ENCODE measurements at places on chromosomes 6 and 20. TPM values are rescaled to one million over a fixed set of nuclear protein-coding genes. Genes with fewer than 3 reads are reported as not detected.

Gene IL17F
- total RNA-seq: not detected

Gene SLA2
- total RNA-seq: 8.7 TPM

Gene FKBP1C
- total RNA-seq: 0.37 TPM

Gene NKAIN2
- total RNA-seq: 9.6 TPM

Gene FLRT3
- total RNA-seq: not detected

Gene KCNB1
- 3.5 TPM for total RNA-seq

Gene RNF217
- 32.7 TPM for total RNA-seq

Gene APCDD1L
- total RNA-seq: 2.0 TPM

Gene CNR1
- 12.8 TPM for total RNA-seq

Gene CBFA2T2
- 11.1 TPM for total RNA-seq

Gene ZC2HC1B
- 0.92 TPM for total RNA-seq

Gene PSORS1C2
- 0.73 TPM for total RNA-seq

Gene TCF15
- total RNA-seq: 0.43 TPM

Gene MARCKS
- 85.5 TPM for total RNA-seq

Gene L3MBTL3
- total RNA-seq: 51.9 TPM

Gene PTGIS
- 84.8 TPM for total RNA-seq

Gene ADGRB3
- total RNA-seq: 0.45 TPM

Gene BPI
- total RNA-seq: 4.8 TPM

Gene OR2J2
- not detected for total RNA-seq

Gene SOBP
- 5.2 TPM for total RNA-seq

Gene TMEM217
- total RNA-seq: not detected

Gene PRPH2
- total RNA-seq: 0.43 TPM

Gene BNIP5
- total RNA-seq: 5.4 TPM

Gene C6orf141
- 29.8 TPM for total RNA-seq

Gene GTF2H4
- 6.4 TPM for total RNA-seq

Gene SIRPB1
- total RNA-seq: not detected

Gene CLPSL2
- not detected for total RNA-seq

Gene SLC17A3
- not detected for total RNA-seq

Gene EFCAB8
- total RNA-seq: not detected

Gene CYP21A2
- total RNA-seq: not detected

Gene DUSP15
- total RNA-seq: not detected

Gene ZC3H12D
- total RNA-seq: 1.1 TPM
